Regular cardiac myocyte (primary cell): ENCODE measurements at places on chromosomes 6 and 20. TPM values are rescaled to one million over a fixed set of nuclear protein-coding genes. Genes with fewer than 3 reads are reported as not detected.

The TXLNB gene
- under 0.01 and 0.28 TPM in 2 replicates for total RNA-seq

The PRND gene
- not detected in 2 replicates for total RNA-seq

The ARFGAP1 gene
- total RNA-seq = 71.6 and 77.8 TPM in 2 replicates

The ASIP gene
- total RNA-seq = not detected in 2 replicates

The DST gene
- total RNA-seq = 211 and 305 TPM in 2 replicates

The TSPO2 gene
- not detected in 2 replicates for total RNA-seq

The ALDH8A1 gene
- total RNA-seq = 0.38 and 0.85 TPM in 2 replicates

The PSORS1C2 gene
- total RNA-seq = not detected in 2 replicates

The POU5F1 gene
- 0.38 and 3.4 TPM in 2 replicates for total RNA-seq

The TMEM244 gene
- not detected in 2 replicates for total RNA-seq

The MROH8 gene
- total RNA-seq = 0.38 and 0.56 TPM in 2 replicates

The BPIFB1 gene
- not detected in 2 replicates for total RNA-seq

The ZSCAN31 gene
- 9.2 and 15.8 TPM in 2 replicates for total RNA-seq

The HLA-DRB1 gene
- total RNA-seq = 0.58 and 3.7 TPM in 2 replicates

The DACT2 gene
- 2.7 and 10.4 TPM in 2 replicates for total RNA-seq

The MUC21 gene
- not detected in 2 replicates for total RNA-seq

The BEND6 gene
- 10.0 and 13.8 TPM in 2 replicates for total RNA-seq

The ZNF165 gene
- 0.38 and 0.56 TPM in 2 replicates for total RNA-seq

The KCNB1 gene
- total RNA-seq = under 0.01 TPM in 2 replicates

The SNAI1 gene
- 0.56 and 1.3 TPM in 2 replicates for total RNA-seq

The LINC00237 gene
- total RNA-seq = not detected in 2 replicates

The CHD6 gene
- total RNA-seq = 20.9 and 39.7 TPM in 2 replicates

The TPBG gene
- 61.9 and 79.2 TPM in 2 replicates for total RNA-seq

The SLC22A1 gene
- under 0.01 and 0.38 TPM in 2 replicates for total RNA-seq

The STMND1 gene
- not detected in 2 replicates for total RNA-seq
